ENCODE measurements at places on chromosomes 12 and 14.

GRCh38 chr12:116434155-116435011, 124.8 kb upstream of the MAP1LC3B2 start:
- DNase-seq = peak; percentile 41

DNA sequence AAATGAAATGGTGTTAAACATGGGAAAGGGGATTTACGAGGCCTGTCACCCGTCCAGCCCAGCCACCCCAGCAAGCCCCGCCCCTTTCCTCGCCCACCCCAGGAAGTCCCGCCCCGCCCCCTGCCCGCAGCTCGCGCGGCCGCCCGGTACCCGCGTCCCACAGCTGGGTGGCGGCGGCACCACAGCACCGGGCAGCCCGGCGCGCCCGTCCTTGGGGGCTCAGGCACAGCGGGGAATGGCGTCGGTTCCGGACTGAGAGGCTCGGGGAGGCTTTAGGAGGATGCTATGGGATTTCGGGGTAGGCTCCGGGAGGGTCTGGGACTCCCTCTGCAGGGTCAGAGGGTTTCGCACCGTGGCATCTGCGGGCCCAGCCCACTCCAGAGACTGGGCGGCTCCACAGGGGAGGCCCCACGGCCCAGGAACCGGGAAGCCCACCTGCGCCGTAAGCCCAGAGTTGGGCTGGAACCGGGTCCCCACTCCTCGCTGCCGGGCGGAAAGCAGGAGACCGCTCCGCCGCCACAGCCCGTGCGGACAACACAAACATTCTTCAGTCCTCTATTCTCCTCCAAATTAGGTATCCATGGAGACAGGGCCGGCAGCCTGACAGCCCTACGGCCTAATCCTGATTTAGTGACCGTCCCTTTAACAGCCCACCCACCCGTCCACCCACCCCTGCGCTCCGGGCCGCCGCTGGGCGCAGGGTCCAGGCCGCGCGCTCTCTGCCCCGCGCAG, 1.4 kb downstream of the FIGNL2 start:
- DNase-seq = no peak

- no peak for DNase-seq
These were observed 33.9 kb upstream of the TBX5 start for GRCh38 chr12:114439817-114440216.

DNA sequence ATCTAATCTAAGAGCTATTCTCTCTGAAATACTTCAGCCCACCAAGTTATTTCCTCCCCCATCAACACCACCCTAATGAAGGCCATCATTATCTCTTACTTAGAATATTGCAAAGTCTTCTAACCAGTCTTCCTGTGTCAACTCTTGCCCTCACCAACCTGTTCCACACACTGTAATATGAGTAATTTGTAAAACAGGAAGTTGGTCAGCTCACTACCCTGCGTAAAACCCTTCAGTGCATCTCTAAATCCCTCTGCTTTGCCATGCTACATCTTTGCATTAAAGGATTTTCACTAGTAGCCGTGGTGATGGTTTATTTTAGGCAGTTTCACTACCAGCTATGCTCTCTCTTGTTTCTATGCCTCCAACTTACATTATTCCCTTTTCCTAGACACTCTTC, 70.0 kb downstream of the KIF21A start:
- no peak for DNase-seq

GRCh38 chr12:109347589-109347988, at the start of gene MYO1H:
Gene MYO1H, plus strand, starts transcription at chr12:109347900. Its CDS starts 61 bp downstream, at chr12:109347961.
- DNase-seq = no peak

DNA sequence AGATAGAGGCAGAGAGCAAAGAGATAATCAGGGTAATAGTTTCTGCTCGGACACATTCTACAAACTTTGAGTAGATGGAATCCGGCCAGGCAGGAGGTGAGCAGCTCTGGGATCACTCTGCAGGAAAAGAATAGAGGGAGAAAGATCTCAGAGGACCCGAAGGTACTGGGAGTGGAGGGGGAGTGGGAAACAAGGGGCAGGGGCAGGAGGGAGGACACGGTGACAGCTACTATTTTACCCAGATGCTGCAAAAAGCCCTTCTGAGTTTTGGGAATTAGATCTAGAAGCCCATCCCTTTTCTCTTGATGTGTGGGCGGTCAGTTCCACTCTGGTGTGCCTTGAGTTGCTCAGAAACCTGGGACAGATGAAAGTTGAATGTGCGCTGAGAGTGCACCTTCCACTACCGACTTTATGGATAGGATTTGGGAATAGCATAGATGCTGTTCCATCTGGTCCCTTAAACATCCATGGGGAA, 556 bp downstream of the GPRC5A start:
- no peak for DNase-seq

Data from smooth muscle cell of the brain vasculature (primary cell).